T-cell (primary cell): ENCODE measurements at places on chromosomes 4 and X. TPM values are rescaled to one million over a fixed set of nuclear protein-coding genes. Genes with fewer than 3 reads are reported as not detected.

- H3K36me3 ChIP-seq: no peaks in the 10 kb centered on the region
- H3K27ac ChIP-seq: no peak overlapping the region
- no peak overlapping the region for H3K4me3 ChIP-seq
- H3K4me1 ChIP-seq: no peaks in the 10 kb centered on the region
Observed at GRCh38 chr4:128163177-128164117, 102.3 kb downstream of the LARP1B start.

- H3K4me3 ChIP-seq: no peak overlapping the region
- H3K27ac ChIP-seq: no peak overlapping the region
- H3K4me1 ChIP-seq: peaks cover 3% of the 10 kb centered on the region
- H3K36me3 ChIP-seq: no peaks in the 10 kb centered on the region
Observed at GRCh38 chr4:183177001-183177400, 77.9 kb downstream of the WWC2 start.

GRCh38 chr4:56860781-56861180 is 39.3 kb upstream of the SPINK2 start:
- no peak for DNase-seq
- H3K27ac ChIP-seq: no peak overlapping the region
- H3K4me3 ChIP-seq: no peak overlapping the region
- H3K4me1 ChIP-seq: no peaks in the 10 kb centered on the region
- H3K27me3 ChIP-seq: no peaks in the 10 kb centered on the region
- no peaks in the 10 kb centered on the region for H3K36me3 ChIP-seq

- H3K4me1 ChIP-seq: no peaks in the 10 kb centered on the region
- DNase-seq: no peak
- H3K36me3 ChIP-seq: no peaks in the 10 kb centered on the region
- H3K27me3 ChIP-seq: no peaks in the 10 kb centered on the region
- no peak overlapping the region for H3K4me3 ChIP-seq
Observed at GRCh38 chrX:109089359-109089758, 353.0 kb upstream of the IRS4 start.

- peak overlapping the region; percentile 25 for H3K4me3 ChIP-seq
- no peaks in the 10 kb centered on the region for H3K27me3 ChIP-seq
- DNase-seq: peak; percentile 30
Observed at GRCh38 chrX:119755981-119756533, 2.3 kb upstream of the SOWAHD start.

DNA sequence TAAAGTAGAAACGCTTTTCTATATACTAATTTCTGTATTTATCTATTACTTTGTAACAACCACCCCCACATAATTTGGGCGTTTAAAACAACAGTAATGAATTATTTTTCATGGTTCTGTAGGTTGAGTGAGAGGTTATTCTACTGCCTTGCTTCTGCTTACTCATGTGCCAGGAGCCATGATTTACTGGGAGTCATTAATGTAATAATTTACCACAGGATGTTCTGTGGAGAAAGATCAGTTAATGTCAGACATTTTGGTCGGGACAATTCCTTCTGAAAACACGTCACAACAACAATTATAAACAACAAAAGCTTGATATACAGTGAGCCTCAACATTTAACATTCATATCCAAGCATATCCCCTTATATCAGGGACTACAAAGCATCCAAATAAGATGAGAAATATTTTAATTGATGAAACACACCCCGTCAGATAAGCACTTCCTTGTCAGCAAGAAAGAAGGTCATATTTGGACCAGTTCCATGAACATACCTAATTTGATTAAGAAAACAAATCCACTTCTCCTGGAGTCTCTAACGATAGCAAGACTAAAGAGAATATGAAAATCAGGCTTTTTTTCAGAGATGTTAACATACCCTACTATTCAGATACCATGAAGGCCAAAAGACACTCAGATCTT is 238.5 kb downstream of the PRDM5 start:
- no peaks in the 10 kb centered on the region for H3K27me3 ChIP-seq
- no peaks in the 10 kb centered on the region for H3K36me3 ChIP-seq
- no peak overlapping the region for H3K4me3 ChIP-seq
- H3K27ac ChIP-seq: no peak overlapping the region
- no peaks in the 10 kb centered on the region for H3K4me1 ChIP-seq

DNA sequence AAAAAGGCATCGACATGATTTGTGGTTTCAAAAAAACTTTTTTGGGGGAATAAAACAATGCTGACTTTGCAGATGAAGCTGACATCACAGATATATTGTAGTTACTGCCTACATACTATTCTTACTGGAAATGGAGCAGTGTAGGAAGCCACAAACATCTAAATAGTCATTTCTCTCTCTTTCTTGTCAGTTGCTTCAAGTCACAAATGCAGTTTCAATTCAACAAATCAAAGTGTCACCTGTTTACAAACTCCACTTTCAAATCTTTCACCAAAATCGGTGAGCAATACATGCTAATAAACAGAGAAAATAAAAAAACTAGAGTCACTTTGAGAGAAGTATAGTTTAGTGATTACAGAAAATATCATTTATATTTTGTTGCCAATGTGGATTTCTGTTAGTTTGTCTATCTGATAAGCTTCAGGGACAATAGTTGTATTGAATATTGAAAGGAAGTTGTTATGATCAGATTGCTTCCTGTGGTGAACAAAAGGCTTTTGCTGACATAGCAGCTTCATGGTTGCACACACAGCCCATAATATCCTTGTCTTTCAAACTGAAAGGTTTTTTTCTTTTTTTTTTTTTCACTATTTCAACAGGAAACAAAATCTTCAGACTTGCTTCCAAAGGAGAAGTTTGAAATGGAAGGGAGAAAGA is 49.7 kb upstream of the PTPN13 start:
- peaks cover 12% of the 10 kb centered on the region for H3K4me1 ChIP-seq
- DNase-seq: no peak
- no peak overlapping the region for H3K4me3 ChIP-seq
- peak overlapping the region; percentile 61 for H3K27ac ChIP-seq

The HS3ST1 gene
- not detected for total RNA-seq

The STK32B gene
- total RNA-seq: 0.12 TPM

The TBC1D8B gene
- total RNA-seq: 0.95 TPM

The CRMP1 gene
- total RNA-seq: not detected

The SCML1 gene
- 16.7 TPM for total RNA-seq
